Fibroblast of skin of right biceps (primary cell): ENCODE measurements at places on chromosomes 7 and 10.

DNA sequence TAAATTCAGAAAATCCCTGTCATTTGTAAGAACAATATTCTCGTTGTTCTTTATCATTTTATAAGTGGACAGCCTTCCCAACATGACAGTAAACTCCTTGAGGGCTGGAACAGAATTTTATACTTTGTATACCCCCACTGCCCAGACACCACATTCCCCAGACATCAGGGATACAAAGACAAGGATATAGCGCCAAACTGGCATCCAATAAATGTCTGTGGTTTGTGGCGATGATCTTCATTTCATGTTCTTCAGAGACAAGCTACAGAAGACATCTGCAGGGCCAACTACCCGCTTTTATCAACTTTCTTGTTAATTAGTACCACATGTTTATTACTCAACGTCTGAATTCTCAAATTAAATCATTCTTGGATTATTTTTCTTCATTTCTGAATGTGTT, 155.9 kb downstream of the ATE1 start:
- DNase-seq = peak; percentile 88

DNA sequence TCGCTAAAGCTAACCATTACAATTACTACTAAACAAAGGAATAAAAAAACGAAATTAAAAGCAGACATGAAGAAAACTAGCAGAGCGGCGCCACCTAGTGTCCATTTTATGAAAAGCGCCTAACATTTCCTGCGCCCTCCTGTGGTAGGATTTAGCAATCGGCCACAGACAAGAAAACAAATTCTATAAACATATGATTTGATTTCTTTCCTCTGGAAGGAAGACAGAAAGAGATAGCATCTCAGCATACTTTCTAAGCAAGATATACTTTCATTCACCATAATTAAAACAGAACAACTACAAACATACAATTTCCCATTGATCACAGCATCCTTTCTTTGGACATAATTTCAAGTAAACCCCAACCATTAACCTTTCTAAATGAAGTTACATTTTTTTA, 337.7 kb upstream of the NPVF start:
- DNase-seq = peak; percentile 66

DNA sequence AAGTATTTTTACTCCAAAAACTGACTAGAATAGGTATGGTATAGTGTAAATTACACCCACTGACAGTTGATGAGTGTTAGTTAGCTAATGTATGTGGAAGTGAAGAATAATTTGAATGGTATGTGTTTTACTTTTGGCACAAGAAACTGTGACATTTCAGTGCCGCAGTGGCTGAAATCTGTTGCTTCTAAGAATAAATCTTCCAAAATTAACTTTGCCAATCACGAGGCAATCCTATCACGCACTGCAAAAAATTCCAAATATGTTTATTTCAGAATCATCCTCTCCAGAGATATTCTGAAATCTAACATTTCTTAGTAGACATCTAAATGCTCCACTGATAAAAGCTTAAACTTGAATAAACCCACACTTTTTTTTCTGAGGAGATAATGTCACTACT, 61.2 kb downstream of the PCLO start:
- DNase-seq = no peak

- peak; percentile 55 for DNase-seq
These were observed 37.1 kb downstream of the MTURN start for GRCh38 chr7:30171766-30172447.

DNA sequence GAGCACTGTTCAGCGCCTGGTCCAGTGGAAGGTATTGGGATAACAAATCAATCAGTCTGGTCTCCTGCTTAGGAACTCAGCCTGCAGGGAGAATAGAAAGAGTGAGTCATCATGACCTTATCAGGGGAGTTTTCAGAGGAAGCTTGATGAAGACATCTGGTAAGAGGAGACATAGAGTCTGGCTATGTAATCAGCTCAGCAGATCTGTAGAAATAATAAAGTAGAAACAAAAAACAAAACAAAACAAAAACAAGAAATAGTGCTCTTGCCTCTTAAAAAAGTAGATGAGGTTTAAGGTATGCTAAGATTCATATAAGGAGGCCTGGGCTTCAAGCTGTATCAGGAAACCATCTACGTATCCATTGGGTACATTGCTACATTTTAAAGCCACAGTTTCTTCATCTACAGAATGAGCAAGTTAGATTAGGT, 14.4 kb downstream of the TAS2R41 start:
- peak; percentile 81 for DNase-seq

DNA sequence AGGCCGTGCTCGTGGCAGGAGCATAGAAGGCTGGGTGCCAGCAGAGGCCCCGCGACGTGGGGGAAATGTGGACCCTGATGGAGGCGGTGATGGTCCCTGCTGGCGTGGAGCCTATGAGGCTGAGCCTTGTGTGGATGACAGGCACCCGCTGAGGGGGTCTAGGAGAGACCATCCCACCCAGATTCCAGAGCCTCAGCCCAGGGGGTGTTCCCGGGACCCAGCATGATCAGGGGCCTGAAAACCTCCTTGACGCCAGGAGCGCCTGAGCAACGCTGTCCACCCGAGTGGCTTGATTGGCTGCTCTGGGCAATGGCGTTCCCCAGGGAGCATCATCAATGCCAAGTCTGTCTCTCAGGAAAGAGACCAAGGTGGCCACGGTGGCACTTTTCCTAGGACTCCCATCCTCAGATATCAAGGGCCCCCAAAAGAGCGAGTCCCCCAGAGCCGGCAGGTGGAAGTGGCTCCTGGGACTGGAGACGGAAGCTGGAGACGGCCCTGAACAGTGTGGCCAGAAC, 61.1 kb downstream of the PWWP2B start:
- DNase-seq = no peak

GRCh38 chr10:73871295-73872189, 2.8 kb downstream of the CAMK2G start:
- no peak for DNase-seq

GRCh38 chr10:62017491-62017870, 116.0 kb downstream of the ARID5B start:
- peak; percentile 50 for DNase-seq
